ENCODE measurements at places on chromosomes 16 and 17.

DNA sequence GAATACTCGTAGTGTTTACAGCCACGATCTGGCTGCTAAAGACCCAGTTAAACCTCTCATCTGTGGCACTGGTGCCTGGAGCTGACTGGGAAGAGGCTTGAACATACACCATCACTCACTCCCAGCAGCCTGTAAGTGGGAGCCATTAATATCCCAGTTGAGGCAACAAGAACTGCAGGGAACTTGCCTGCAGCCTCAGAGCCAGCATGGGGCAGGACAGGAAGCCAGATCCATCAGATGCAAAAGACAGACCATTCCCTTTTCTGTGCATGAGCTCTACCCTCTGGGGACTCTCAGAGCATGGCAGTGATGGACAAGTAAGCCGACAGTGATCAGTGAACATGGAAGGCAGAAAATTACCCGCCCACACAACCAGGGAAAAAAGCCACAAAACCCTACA is 91.8 kb downstream of the TMEM132E start:
- no peak for DNase-seq

GRCh38 chr16:59566446-59566845 is 832.3 kb upstream of the GOT2 start:
- DNase-seq = no peak

GRCh38 chr17:29607557-29608195 is 14.7 kb downstream of the ANKRD13B start:
- DNase-seq = no peak

GRCh38 chr16:68235108-68235886 is 630 bp downstream of the ESRP2 start:
- no peak for DNase-seq
